ENCODE measurements at places on chromosomes 2 and 18. TPM values are rescaled to one million over a fixed set of nuclear protein-coding genes. Genes with fewer than 3 reads are reported as not detected.

The SLC19A3 gene
- total RNA-seq, result 2.4 TPM

The ZC3H6 gene
- 0.44 TPM for total RNA-seq

The HMSD gene
- total RNA-seq, result not detected

The MEP1B gene
- 0.07 TPM for total RNA-seq

The STAT4 gene
- 3.9 TPM for total RNA-seq

The KCNE4 gene
- total RNA-seq, result 0.83 TPM

The RPRM gene
- total RNA-seq, result not detected

The HADHA gene
- total RNA-seq, result 116 TPM

The OR6B2 gene
- total RNA-seq, result not detected

The MALL gene
- 138 TPM for total RNA-seq

The TEX44 gene
- not detected for total RNA-seq

The ALK gene
- not detected for total RNA-seq

The HOXD3 gene
- total RNA-seq, result 0.20 TPM

The IL36G gene
- not detected for total RNA-seq

The FOXI3 gene
- total RNA-seq, result not detected

The C2orf42 gene
- total RNA-seq, result 8.3 TPM

The ELOA2 gene
- not detected for total RNA-seq

The FAM228A gene
- total RNA-seq, result not detected

The SCYGR8 gene
- total RNA-seq, result not detected

The CDH20 gene
- not detected for total RNA-seq

The ABCG5 gene
- not detected for total RNA-seq

The UPP2 gene
- not detected for total RNA-seq

The RTTN gene
- 5.2 TPM for total RNA-seq

The CD207 gene
- not detected for total RNA-seq

The AGAP1 gene
- total RNA-seq, result 24.3 TPM

The HOXD9 gene
- total RNA-seq, result 1.7 TPM

The RUFY4 gene
- total RNA-seq, result not detected

The SLC35F6 gene
- total RNA-seq, result 35.4 TPM

The SPC25 gene
- total RNA-seq, result 20.3 TPM

The SH3BP4 gene
- 34.4 TPM for total RNA-seq

The VWC2L gene
- total RNA-seq, result not detected

The CRYBA2 gene
- not detected for total RNA-seq

The ESCO1 gene
- total RNA-seq, result 9.2 TPM

The DSG1 gene
- total RNA-seq, result not detected

The DIPK1C gene
- not detected for total RNA-seq

The SLC9A2 gene
- 3.4 TPM for total RNA-seq

The ZEB2 gene
- 8.0 TPM for total RNA-seq

The OXER1 gene
- not detected for total RNA-seq

The DQX1 gene
- 0.16 TPM for total RNA-seq

The PAX3 gene
- total RNA-seq, result not detected

The SLC9A4 gene
- not detected for total RNA-seq

The MYOM1 gene
- total RNA-seq, result 0.05 TPM

The MYO1B gene
- total RNA-seq, result 65.7 TPM

The CIB4 gene
- total RNA-seq, result 0.34 TPM

The POTEJ gene
- not detected for total RNA-seq

The DES gene
- total RNA-seq, result 0.06 TPM

The VSNL1 gene
- total RNA-seq, result not detected

The NDC80 gene
- 10.7 TPM for total RNA-seq

The SKOR2 gene
- total RNA-seq, result not detected

The CCDC138 gene
- total RNA-seq, result 8.1 TPM

The GTF2A1L gene
- total RNA-seq, result not detected

The TIA1 gene
- 47.7 TPM for total RNA-seq

The EN1 gene
- 1.1 TPM for total RNA-seq

The MATN3 gene
- total RNA-seq, result 13.5 TPM

The OSR1 gene
- total RNA-seq, result 8.9 TPM

Measured in A549 treated with CORT108297 at 1 μM for 4 hours (cell line).